ENCODE measurements at places on chromosomes 3 and 15.

DNA sequence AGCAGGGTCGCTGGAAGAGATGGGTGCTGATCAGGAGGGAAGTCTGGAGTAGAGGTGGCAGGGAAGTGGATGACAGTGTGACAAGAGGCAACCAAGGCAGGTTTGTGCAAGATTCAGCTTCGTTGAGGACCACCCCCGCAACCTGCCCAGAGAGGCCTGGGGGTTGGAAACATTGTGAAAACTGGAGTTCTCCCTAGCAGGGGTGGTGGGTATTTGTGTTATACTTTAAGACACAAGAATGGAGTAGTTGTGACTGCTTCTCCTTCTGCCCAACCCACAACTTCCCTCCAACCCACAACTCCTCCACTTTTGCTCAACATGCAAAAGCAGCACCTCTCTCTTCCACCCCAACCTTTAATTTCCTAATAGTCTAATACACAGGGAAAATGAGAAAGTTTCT lies 8.6 kb upstream of the ARNT2 start:
- no peak for DNase-seq

GRCh38 chr3:197520311-197521276 lies 35.2 kb downstream of the BDH1 start:
- DNase-seq = peak; percentile 96

- no peak for DNase-seq
Observed at GRCh38 chr3:159378396-159379194, 576.7 kb downstream of the MFSD1 start.

DNA sequence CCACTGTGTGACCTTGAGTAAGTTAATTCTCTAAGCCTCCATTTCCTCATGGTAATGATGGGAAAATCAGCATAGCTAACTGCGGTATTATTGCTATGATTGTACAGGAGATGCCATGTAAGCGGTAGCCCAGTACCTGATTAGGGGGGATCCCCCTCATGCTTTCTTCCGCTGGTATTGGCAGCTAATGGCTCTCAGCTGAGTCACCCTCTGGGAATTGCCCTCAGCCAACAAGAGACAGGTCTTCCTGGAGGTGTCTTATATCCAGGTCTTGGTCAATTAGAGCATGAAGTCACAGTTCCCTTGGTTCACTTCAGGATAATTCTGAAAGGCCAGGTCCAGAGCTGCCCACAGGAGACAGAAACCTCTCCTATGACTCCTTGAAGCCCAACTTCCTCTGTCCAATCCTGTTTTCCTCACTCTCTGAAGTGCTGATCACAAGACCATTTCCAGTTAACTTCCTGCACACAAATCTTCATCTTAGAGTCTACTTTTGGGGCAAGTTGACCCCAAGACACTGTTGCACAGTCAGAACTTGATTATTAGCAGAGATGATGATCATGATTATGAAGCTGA lies 724.7 kb upstream of the ZNF385D start:
- no peak for DNase-seq

- no peak for DNase-seq
Observed at GRCh38 chr3:169999433-169999832, 32.8 kb downstream of the SEC62 start.

GRCh38 chr3:169666376-169667165 lies 3.1 kb upstream of the MECOM start:
- no peak for DNase-seq

DNA sequence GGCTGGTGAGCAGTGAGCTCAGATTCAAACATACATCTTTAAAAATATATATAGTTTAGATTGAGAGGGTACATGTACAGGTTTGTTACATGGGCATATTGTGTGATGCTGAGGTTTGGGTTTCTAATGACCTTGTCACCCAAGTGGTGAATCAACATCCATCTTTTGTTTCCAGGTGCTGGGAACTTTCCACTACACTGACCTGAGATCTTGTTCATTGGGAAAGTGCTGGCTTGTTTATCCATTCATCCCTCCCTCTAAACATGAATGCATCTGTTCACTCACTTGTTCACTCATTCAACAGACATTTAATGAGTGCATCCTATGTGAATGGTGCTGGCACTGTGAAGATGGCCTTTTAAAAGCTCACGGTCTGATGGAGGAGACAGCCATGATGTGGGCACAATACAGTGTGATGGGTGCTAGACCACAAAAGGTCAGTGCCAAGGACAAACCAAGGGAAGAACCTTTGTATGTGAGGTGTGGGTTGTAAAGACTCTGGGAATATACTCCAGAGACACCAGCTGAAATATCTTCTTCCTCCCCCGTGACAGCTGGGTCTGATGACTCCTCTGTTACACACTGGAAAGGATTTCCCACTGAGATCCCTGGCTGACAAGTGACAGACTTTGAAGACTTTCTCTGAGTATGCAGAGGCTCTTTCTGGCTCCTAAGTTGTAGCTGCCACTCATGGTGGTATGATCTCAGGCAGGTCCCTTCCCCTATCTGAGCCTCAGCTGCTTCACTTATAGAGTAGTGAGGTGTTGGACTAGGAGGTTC lies 16.2 kb upstream of the ITGA11 start:
- DNase-seq = no peak
